Astrocyte (in vitro differentiated cells and primary cell): ENCODE measurements at places on chromosomes 1 and 21. TPM values are rescaled to one million over a fixed set of nuclear protein-coding genes. Genes with fewer than 3 reads are reported as not detected.

The GJB3 gene
- total RNA-seq: 0.32 TPM in 1 of 2 replicates, not detected in the other

The GFI1 gene
- 0.48 and 0.89 TPM in 2 replicates for total RNA-seq

The KCNJ9 gene
- total RNA-seq: not detected in 2 replicates

The ZNF691 gene
- total RNA-seq: 5.8 and 6.3 TPM in 2 replicates

The PARP1 gene
- total RNA-seq: 49.8 and 57.8 TPM in 2 replicates

The FCRL2 gene
- total RNA-seq: not detected in 2 replicates

The CD48 gene
- total RNA-seq: not detected in 2 replicates

The RNU1-2 gene
- total RNA-seq: 1,356 and 1,553 TPM in 2 replicates

The PGD gene
- total RNA-seq: 187 and 224 TPM in 2 replicates

The OR6N1 gene
- total RNA-seq: not detected in 2 replicates

The NKAIN1 gene
- 5.6 and 6.8 TPM in 2 replicates for total RNA-seq

- DNase-seq: peak; percentile 29
Observed at GRCh38 chr21:41614511-41614910, 106.6 kb upstream of the TMPRSS2 start.

GRCh38 chr21:27219068-27219467 is 252.2 kb upstream of the ADAMTS5 start:
- DNase-seq: peak; percentile 32

DNA sequence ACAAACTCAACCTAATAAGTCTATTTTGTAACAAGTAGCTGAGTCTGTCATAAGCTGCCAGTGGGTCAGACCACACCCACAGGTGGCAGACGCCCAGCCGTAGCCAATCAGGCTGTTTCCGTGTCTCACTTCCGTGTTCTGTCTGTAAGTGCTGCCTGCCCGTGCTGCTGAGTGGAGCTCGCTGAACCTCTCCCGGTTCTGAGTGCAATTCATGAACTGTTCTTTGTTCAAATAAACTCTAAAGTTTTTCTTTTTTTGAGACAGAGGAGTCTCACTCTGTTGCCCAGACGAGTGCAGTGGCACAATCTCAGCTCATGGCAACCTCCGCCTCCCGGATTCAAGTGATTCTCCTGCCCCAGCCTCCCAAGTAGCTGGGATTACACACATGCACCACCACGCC is 25.1 kb downstream of the POFUT2 start:
- no peak for DNase-seq

DNA sequence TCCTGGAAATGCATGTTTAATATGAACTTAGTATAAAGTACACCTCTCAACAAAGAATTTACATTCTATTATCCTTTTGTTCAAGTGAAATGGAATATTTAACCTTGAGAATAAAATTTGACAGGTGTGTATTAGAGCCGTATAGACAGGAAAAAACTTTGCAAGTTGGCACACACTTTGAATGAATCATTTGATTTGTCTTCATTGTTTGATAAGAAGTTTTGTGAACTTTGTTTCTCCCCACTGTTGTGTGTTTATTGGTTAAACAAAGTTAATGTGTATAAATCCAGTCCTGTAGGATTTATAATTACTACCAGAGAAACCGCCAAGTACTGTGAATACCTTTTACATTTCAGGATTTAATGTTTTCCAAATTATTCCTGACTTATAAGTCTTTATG is 2.0 kb downstream of the SYDE2 start:
- DNase-seq: no peak

DNA sequence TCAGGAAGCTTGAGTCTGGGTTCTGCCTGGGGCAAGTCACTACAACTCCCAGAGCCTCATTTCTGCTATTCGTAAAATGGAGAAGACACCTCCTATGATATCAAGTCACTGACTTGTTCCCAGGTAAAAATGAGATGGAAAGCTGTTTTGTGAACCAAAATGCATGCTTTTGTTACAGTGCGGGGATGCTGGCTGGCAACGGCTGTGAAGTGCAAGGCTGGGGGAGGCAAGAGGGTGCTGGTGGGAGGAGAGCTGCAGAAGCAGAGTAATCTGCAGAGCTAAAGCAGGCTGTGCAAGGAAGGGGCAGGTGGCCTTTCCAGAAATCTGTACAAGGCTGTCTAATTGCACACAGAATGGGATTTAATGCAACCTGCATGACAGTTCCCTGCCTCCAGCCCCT is 150.9 kb downstream of the CNIH3 start:
- DNase-seq: no peak

- peak; percentile 6 for DNase-seq
Observed at GRCh38 chr21:42145569-42146272, 73.2 kb upstream of the ABCG1 start.

GRCh38 chr1:221335161-221336101 is 406.5 kb downstream of the DUSP10 start:
- peak; percentile 93 for DNase-seq

- DNase-seq: no peak
Observed at GRCh38 chr21:36610201-36610600, 88.7 kb upstream of the SIM2 start.

DNA sequence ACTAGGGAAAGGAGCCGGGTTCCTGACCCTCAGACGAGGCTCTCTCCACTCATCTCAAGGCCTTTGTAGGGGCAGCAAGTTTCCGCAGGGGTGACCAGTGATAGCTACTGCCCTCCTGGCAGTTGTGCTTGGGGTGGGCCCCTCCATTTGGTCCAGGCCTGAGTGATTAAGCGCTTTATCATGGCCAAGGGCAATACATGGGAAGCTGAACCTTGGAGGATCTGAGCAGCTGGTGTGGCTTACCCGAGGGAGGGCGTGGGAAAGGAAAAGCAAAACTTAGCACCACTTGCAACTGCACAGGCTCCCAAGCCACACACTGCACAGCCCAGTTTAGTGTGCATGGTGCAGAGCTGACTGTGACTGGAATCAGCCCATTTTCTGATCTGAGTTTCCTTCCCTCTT is 47.8 kb downstream of the GADD45A start:
- no peak for DNase-seq

- no peak for DNase-seq
Observed at GRCh38 chr1:116971965-116972673, 29.4 kb upstream of the CD101 start.

DNA sequence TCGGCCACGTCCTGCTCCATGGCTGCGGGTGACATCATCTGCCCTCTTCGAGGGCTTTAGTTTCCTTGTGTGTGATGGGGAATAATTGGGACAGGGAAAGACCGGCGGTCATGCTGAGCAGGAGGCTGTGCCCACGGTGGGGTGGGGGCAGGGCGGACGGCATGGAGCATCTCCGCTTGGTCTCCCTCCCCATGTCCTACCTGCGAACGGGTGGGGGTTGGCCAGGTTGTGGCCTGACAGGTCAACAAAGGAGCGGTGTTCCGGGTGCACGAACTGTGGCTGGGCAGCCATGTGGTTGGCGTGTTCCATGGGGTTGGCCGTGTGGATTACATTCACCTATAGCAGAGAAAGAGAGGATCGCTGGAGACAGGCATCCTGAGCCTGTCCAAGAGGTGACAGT is 80.0 kb downstream of the PIK3CD start:
- DNase-seq: no peak

DNA sequence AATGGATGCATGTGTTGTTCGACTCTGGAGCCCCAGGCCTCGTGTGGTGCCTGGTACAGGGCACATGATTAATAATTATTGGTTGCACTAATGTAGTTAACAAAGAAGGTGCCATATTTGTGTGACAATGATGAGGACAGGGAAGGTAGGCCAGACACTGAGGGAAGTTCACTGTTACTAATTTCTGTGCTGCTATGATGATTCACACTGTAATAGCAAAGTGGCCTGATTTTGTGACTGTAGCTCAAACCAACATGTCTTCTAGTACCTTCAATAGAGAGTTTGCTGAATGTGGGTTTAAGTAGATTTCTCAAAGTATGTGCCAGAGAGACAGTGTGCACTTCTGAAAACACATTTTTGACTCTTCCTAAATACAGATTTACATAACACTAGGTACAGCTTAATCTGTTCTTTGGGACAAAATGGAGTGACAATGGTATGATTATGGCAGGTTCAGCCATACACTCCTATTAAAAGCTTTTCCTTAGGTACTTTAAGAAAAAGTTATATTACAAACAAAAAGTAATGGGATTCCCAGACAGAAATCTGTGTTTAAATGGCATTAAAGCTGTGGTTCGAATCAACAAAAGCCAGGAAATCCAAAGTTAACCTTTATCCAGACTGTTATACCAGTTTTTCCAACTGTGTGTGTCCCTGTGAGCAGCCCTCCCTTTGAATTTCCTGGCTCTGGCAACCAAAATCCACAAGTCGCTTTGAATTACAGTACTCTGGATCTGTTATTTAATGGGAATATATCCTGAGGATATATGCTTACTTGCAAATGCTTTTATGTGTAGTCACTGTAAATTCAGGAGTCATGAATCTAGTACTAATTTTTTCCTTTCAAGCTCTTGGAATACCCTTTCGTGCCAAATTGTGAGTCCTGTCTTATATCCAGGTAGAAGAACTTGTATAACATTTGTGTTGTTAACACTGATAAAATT is 277.1 kb upstream of the SGIP1 start:
- no peak for DNase-seq

DNA sequence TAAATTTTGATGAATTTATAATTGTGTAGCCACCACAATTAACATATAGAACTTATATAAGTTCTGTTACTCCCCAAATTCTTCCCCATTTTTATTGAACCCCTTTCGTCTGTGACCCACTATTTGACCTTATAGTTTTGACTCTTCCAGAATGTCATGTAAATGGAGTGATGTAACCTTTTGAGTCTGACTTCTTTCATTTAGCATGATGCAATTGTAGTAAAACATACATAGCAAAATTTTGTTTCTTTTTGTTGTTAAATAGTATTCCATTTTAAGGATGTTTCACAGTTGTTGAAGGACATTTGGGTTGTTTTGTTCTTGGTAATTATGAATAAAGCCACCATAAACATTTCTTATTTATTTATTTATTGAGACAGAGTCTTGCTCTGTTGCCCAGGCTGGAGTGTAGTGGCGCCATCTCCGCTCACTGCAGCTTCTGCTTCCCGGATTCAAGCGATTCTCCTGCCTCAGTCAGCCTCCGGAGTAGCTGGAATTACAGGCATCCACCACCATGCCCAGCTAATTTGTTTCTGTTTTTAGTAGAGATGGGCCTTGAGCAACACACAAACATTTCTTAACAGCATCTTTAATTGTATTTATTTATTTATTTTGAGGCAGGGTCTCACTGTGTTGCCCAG is 33.6 kb downstream of the RPRD2 start:
- DNase-seq: no peak

GRCh38 chr1:109385417-109385816 is 12.3 kb downstream of the SORT1 start:
- no peak for DNase-seq

DNA sequence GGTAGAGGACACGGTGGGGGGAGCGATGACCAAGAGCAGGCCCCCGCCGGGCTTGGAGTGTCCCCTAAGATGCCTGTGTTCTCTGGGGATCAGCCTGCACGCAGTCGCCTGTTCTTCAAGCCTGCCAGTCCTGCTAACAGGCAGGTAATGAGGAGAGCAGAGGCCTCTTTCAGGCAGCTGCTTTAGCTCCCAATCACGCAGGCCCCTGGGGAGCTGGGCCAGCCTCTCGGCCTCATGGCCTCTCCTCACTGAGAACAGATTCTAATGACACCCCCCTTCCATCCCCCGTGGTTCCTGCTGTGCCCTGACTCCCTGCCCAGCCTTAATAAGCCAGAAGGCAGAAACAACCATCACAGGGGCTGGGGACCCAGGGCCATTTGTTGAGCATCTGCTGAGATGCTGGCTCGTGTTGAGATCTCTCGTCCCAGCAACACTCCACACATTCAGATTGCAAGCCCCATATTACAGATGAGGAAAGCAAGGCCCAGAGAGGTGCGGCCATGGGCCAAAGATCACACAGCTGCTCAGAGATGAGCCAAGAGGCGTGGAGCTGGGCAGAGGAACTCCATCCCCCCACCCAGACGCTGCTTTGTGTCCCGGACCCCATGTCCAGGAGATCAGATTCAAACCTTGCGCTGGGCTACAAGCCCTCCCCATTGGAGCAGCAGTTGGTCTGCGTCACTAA is 71.6 kb upstream of the CASZ1 start:
- DNase-seq: no peak

- DNase-seq: no peak
Observed at GRCh38 chr21:27536319-27536718, 569.4 kb upstream of the ADAMTS5 start.

DNA sequence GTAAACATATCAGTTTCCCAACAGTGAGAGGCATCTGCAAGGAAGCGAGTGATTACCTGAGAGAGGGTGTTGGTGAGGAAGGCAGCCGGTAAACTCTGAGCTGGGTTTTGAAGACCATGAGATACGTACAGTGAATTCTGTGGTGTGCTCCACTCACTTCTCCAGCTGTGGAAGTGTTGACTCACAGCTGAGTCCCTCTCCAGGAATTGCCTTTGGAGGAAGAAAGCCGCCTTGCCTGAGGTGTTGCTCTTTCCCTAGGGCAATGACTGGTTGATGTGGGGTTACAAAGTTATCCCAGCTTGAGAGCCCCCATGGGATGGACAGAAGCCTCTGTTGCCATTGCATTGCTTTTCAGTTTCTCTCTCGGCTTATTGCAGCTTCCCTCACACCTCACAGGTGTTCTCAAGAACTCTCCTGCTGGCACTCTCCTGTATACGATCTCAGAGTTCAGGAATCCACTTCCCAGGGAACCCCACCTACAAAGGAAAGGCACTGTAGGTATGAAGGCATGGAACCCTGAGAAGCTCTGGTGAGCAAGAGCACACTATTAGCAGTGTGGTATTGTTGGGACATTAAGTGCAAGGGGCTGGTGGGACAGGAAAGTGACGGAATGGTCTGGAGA is 10.8 kb downstream of the NHLH1 start:
- DNase-seq: peak; percentile 54

DNA sequence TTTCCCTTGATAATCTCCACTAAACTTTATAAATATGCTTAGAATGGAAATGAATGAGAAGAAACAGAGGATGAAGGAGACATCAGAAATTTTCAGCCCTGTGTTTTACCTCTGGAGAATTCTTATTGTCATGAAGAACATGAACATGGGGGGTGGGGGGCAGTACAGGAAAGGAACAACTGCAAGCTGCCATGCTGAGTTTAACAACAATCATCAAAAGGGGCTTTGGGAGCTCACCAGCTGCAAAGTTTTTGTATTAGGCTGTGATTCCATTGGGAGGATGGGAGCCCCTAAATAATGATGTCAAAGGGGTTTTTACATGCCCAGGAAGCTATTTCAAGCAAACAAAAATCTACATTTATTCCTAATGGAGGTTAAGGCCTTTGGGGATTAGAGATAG is 103.3 kb downstream of the AKT3 start:
- no peak for DNase-seq

DNA sequence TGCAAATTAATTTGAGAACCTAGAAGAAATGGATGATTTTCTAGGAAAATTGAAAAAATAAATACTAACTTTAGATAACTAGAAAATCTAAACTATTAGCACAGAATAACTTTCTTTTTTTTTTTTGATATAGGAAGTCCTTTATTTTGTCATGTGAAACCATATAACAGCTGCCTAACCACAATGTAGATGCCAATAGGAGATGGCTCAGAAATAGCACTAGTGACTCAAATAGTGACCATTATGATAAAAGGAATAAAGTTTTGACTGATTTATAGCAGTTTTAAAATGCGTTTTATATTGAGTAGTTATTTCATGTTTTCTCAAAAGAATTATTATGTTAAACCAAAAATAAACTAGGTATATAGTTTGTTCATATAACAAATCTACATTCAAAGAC is 158.0 kb upstream of the CACYBP start:
- DNase-seq: no peak
